ENCODE measurements at places on chromosomes 6 and 20. TPM values are rescaled to one million over a fixed set of nuclear protein-coding genes. Genes with fewer than 3 reads are reported as not detected.

Gene FBXO9
- 44.3 TPM for total RNA-seq

Gene GPR6
- not detected for total RNA-seq

Gene PABPC1L
- 2.8 TPM for total RNA-seq

Gene NR2E1
- total RNA-seq, result not detected

Gene SLC22A2
- 0.39 TPM for total RNA-seq

Gene HLA-B
- total RNA-seq, result 231 TPM
